ENCODE measurements at places on chromosomes 4 and X.

DNA sequence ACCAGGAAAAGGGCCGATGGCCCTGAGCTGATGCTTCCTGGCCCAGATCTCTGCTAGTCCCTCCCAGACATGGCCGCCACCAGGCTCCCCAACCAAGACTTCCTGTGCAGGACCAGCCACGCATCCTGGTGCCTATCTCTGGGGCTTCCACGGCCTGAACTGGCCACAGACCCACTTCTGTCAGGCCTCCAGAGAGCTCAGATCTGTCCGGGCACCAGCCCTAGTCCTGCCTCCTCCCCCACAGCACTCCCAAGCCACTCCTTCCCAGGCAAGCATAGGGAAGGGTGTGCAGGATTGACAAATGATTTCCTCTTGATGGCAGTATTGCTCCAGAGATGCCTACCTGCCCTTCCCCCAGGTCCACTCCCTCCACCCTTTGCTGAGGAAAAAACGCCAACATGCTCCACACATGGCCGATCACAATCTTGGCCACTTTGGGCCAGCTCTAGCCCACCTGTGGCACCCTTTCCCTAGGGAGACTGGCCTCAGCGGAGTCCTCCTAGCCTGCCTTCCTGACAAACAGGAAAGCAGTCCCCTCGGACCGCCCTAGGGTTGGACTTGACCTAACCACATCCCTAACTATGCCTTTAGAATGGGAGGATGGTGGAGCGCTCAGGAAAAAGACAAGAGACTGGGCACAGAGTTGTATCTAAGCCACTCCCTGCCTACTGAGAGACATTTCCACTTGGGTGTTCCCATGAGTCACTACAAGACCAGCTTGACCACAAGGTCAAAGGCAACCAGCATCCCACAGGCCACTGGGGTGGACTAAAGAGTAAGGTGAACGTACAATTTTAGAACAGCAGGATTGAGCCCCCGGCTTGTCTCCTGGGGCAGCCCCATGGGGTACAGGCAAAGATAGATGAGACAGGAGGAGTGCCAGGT lies 277.5 kb upstream of the AGTR2 start:
- DNase-seq = no peak

GRCh38 chr4:23945451-23946017 lies 55.7 kb upstream of the PPARGC1A start:
- DNase-seq = no peak

- no peak for DNase-seq
Measured at GRCh38 chr4:147741190-147741788, 9.4 kb downstream of the ARHGAP10 start.

DNA sequence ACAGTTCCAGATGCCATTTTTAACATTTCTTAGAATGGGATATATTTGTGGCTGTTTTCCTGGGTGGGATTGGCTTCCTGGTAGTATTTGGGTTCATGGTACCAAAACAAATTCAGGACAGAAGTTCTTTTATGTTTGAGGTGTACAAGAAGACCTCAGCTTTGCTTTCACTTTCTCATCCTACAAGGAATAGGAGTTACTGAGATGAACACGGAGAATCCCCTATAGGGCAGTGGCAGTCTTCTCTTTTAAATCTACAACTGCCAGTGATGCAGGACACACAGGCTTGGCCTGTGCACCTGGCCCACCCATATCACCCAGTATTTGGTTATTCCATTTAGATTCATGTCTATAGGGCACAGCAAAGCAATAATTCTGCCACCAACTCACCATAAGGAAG lies 35.2 kb downstream of the SLC10A7 start:
- DNase-seq = no peak

Data from stimulated activated CD4-positive, alpha-beta T cell treated with anti-CD3 and anti-CD28 coated beads, Interleukin-15, amount 100 ng/mL, for 1 hour (primary cell).